ENCODE measurements at places on chromosomes 2 and 18.

- no peak for DNase-seq
Observed at GRCh38 chr2:229654437-229654836, 59.9 kb downstream of the DNER start.

DNA sequence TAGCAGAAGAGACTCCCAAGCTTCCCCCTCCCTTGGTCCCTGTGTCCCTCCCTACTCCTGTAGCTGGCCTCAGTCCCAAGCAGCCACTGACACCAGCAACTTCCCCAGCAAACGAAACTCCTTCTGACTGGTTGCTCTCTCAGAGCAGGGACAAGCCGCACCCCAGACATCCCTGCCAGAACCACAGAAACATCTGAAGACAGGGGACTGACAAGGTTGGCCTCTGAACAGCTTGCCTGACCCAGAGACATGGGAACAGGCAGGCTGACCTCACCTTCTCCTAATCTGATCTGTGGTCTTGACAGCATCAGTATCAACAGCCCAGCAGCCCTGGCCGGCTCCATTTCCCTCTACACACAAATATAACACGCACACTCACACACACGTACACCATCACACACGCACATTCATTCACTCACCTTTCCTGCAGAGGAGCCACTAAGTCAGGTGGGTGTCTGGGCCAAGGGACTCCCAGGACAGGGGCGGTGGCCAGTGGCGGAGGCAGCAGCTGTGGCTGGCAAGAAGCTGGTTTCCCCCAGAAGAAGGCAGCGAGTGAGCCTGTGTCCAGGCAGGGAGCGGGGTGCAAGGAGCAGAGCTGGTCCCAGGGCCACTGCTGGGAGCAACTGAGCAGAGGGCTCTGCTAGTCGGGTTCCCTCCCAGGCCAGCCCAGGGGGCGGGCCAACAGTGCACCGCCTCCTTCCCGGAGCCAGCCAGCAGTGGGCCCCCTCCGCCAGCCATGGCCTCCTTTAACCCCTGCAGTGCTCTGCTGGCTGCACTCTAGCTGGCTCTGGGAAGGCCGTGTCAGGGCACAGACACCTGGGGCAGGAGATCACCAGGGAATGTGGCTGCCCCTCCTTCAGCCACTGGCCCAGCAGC, 59.1 kb downstream of the TNS1 start:
- DNase-seq = no peak

- peak; percentile 70 for DNase-seq
Observed at GRCh38 chr2:166375736-166376487, at the start of gene SCN9A. SCN9A (minus strand) TSS chr2:166375944; CDS start chr2:166311756, 64,188 bp downstream.

- no peak for DNase-seq
Observed at GRCh38 chr2:120430501-120430830, 84.5 kb downstream of the INHBB start.

- no peak for DNase-seq
Observed at GRCh38 chr2:150900913-150901312, 360.8 kb downstream of the RBM43 start.

GRCh38 chr18:30634249-30634648, 408.3 kb downstream of the DSC3 start:
- DNase-seq = no peak
